ENCODE measurements at places on chromosomes 2 and 18. TPM values are rescaled to one million over a fixed set of nuclear protein-coding genes. Genes with fewer than 3 reads are reported as not detected.

GRCh38 chr18:23810396-23810795, 121.1 kb downstream of the LAMA3 start:
- H3K4me3 ChIP-seq, result no peak overlapping the region
- peaks cover 16% of the 10 kb centered on the region for H3K27me3 ChIP-seq
- H3K4me1 ChIP-seq, result no peaks in the 10 kb centered on the region
- no peaks in the 10 kb centered on the region for H3K36me3 ChIP-seq
- DNase-seq, result no peak

GRCh38 chr18:12737243-12737902, 34.5 kb downstream of the PSMG2 start:
- H3K27me3 ChIP-seq, result no peaks in the 10 kb centered on the region
- DNase-seq, result no peak
- no peaks in the 10 kb centered on the region for H3K36me3 ChIP-seq
- peaks cover 5% of the 10 kb centered on the region for H3K4me1 ChIP-seq

DNA sequence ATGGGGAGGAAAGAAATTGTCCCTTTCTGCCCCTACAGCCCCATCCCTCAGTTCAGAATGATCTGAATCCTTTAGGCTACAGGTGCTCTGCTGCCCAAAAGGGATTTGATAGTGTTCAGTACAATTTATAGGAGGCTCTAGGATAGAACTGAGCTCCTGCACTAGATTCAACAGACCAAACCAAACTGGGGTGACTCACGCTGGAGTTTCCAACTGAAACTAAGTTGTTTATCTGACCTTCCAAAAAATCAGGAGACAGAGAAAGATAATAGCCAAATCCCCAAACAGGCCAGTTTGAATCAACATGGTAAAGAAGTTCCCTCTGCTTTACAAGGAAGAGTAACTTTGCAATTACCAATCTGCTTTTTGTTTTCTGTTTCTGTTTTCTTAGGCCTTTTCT, 72.7 kb upstream of the MBOAT2 start:
- no peaks in the 10 kb centered on the region for H3K36me3 ChIP-seq
- no peak for DNase-seq
- H3K4me1 ChIP-seq, result peaks cover 5% of the 10 kb centered on the region
- no peak overlapping the region for H3K4me3 ChIP-seq
- no peaks in the 10 kb centered on the region for H3K27me3 ChIP-seq
- H3K27ac ChIP-seq, result no peak overlapping the region

DNA sequence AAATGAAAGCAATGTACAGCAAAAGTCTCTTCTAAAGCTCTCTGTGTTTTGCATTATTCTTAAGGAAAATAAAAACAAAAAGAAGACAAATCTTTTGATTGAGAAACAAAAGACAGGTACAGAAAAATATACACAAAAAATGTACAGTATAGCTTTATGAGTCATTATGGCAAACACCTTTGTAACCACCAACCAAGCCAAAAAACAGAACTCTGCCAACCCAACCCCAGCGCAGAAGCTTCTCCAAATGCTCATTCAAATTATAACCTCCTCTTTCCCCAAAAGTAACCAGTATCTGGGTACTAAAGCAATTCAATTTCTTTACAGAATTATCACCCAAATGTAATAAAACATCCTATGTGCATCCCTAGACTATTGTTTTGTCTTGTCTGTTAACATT, 255.9 kb upstream of the STON1 start:
- no peaks in the 10 kb centered on the region for H3K27me3 ChIP-seq
- peaks cover 3% of the 10 kb centered on the region for H3K36me3 ChIP-seq
- H3K4me1 ChIP-seq, result no peaks in the 10 kb centered on the region
- no peak overlapping the region for H3K4me3 ChIP-seq

DNA sequence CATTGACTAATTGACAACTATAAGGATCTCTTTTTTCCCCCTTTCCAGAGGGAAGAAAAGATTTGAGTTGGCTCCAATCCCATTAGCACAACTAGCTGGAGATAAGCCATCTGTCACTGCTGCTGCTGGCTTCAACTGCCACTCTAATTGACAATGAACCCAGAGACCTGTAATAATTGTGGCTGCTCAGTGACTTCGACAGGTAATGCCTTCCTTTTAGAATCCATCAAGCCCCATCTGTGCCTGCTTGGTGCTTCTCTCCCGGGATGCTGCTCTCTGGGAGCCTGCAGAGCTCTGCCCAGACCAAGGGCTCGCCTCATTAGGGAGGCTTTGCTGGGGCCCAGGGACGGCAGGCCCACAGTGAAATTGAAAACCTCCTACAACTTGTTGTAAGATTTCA, 376.7 kb upstream of the SOX11 start:
- peaks cover 4% of the 10 kb centered on the region for H3K27me3 ChIP-seq
- no peak for DNase-seq
- H3K36me3 ChIP-seq, result no peaks in the 10 kb centered on the region
- no peak overlapping the region for H3K27ac ChIP-seq

DNA sequence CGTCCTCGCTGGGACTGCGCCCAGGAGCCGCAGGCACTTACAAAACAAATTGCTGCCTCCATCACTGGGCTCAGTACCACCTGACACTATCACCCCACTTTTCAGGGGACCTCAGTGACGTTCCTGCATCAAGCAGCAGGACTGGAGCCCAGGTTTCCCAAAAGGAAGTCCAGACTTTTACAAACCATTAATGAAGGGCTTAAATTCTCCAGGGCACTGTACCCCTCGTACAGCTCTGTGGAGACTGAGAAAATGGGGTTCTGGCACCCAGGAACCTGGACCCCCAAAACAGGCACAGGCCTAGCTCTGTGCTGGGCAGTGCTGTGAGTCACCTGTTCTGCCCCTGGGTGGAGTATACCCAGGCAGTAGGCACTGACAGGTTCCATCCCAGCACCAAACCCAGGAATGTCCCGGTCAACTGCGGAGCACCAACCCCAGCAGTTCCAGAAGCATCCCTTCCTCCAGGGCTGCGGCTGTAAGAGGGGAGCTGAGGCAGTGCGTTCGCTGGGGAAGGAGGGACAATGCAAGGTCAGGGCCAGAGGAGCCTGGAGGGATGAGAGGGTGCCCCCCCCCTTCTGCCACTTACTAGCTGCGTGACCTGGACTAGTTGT, 24.6 kb upstream of the NOTO start:
- H3K27ac ChIP-seq, result no peak overlapping the region
- no peak for DNase-seq
- peaks cover 3% of the 10 kb centered on the region for H3K4me1 ChIP-seq
- no peaks in the 10 kb centered on the region for H3K36me3 ChIP-seq

- no peak overlapping the region for H3K4me3 ChIP-seq
- no peaks in the 10 kb centered on the region for H3K27me3 ChIP-seq
- H3K4me1 ChIP-seq, result peaks cover 18% of the 10 kb centered on the region
- no peaks in the 10 kb centered on the region for H3K36me3 ChIP-seq
These were observed 15.4 kb downstream of the CAVIN2 start for GRCh38 chr2:191831410-191831994.

DNA sequence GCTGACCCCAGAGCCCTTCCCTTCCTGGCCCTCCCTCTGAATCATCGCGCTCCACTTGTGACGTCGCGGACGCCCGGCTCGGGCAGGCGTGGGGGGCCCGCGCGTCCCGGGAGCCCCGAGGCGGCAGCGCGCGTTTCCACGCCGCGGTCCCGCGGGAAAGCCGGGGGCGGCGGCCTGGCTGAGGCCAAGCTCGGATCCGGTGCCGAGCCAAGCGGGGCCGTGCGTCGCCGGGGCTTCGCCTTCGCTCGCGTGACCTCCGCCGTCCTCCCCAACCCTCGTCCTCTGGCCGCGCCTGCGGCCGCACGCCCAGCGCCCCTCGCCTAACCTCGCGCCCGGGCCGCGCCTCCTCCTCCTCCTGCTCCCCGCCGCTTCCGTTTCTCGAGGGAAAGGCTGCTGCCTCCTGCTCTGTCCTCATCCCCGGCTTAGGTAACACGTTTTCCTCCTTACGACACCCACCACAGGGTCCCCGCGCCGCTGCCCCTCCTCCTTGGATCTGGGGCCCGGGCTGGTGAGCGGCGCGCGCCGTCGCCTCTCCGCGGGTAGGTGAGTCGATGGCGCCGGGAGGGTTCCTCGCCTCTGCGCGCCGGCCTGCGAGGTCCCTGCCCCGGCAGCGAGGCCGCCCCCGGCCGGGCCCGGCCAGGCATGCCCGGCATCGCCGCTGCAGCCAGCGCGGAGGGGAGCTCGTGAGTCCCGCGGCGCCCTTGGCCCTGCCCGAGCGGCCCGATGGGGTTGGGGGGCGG, at the start of gene INPP1:
Gene INPP1 (plus strand): TSS at position 54 of the 740 bp plus-strand sequence. CDS start 16,514 bp downstream, outside the sequence.
- peak; percentile 72 for DNase-seq
- H3K4me3 ChIP-seq, result peak within 1 kb of the TSS; percentile 94
- H3K36me3 ChIP-seq, result peaks cover 4% of the 10 kb centered on the region

DNA sequence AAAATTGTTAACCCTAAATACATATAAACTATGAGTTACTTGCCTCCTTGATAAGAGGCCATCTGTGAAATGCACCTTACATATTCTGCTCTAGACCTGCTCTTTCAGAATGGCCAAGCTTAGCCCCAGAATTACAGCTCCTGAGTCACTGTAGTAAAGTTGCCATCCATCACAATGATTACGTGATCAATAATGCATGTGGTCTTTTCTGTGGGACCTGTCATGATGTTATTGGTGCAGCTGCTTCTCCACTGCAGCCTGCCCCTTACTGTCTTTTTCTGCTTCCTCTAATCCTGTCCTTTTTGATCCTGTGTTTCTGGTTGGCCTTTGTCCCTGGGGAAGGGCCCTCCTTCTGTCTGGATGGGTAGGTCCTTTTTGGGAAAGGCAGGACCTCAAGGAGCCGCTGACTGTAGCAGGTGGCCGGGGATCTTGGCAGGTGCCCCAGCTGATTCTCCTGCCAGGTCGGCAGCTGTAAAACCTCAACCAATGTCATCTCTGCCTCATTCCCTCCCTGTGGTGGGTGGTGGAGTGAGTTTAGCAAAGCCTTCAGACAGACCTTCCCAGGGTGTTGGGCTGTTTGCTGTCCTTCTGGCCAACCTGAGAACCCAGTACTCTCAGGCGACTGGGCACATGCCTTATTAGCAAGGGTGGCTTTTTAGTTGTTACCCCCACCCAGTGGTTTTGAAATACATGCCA, 126.2 kb upstream of the EML6 start:
- DNase-seq, result no peak
- H3K4me3 ChIP-seq, result no peak overlapping the region

DNA sequence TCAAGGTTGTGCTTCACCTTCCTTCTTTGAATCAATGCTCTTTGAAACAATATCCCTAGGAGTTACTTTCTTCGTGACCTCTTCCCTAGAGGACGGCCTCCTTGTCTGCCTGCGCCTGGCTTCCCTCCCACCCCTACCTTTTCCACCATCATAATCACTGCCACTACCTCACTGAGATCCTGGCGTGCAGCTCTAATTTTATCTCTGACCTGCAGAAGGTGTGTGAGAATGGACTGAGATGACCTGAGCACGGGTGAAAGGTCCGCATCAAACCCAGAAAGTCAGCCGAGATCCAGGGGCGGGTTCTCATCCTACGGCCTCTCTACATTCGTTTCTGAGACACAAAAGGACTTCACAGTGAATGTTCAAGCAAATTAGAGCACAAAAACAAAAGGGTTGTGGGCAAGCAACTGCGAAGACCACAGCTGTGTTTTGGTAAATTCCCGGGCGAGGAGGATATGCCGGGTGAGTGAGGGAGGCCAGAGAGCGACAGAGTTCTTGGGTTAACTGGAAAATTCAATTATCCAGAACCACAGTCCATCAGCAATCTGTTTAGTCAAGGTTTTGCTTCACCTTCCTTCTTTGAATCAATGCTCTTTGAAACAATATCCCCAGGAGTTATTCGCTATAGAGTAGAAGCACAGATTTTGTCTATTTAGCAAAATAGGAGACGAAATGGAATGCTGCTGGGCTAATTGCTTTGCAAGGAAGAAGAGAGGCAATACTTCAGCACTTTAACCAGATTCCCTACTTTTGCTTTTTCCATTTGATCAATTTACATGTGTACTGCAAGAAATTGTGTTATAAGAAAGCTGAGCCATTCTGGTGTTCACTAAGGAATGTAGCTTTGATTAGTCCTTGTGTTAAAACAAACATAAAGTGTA, 212.6 kb downstream of the ACKR3 start:
- no peak overlapping the region for H3K4me3 ChIP-seq
- DNase-seq, result no peak
- peaks cover 3% of the 10 kb centered on the region for H3K36me3 ChIP-seq
- peaks cover 3% of the 10 kb centered on the region for H3K27me3 ChIP-seq

Gene KCNG3
- total RNA-seq, result 0.88 TPM

Gene FLACC1
- 0.48 TPM for total RNA-seq

Gene MAL
- total RNA-seq, result 205 TPM

Gene PTPRN
- 17.5 TPM for total RNA-seq

Gene NT5C1B
- total RNA-seq, result not detected
